Adrenal gland (tissue), 19 donors: ENCODE measurements at places on chromosomes 7 and 10. TPM values are rescaled to one million over a fixed set of nuclear protein-coding genes. Genes with fewer than 3 reads are reported as not detected.

The RBM20 gene
- total RNA-seq: 2.3 TPM

The ZNF239 gene
- 3.6 TPM for total RNA-seq

The CDK13 gene
- total RNA-seq: 73.0 TPM

The CDNF gene
- 6.6 TPM for total RNA-seq

The CTTNBP2 gene
- 3.0 TPM for total RNA-seq

The TAS2R16 gene
- not detected for total RNA-seq
